ENCODE measurements at places on chromosomes 2 and 18.

- no peak for DNase-seq
Observed at GRCh38 chr2:241908686-241909420, 39.3 kb downstream of the RTP5 start.

GRCh38 chr2:219562049-219563020 is 9.0 kb downstream of the OBSL1 start:
- no peak for DNase-seq

DNA sequence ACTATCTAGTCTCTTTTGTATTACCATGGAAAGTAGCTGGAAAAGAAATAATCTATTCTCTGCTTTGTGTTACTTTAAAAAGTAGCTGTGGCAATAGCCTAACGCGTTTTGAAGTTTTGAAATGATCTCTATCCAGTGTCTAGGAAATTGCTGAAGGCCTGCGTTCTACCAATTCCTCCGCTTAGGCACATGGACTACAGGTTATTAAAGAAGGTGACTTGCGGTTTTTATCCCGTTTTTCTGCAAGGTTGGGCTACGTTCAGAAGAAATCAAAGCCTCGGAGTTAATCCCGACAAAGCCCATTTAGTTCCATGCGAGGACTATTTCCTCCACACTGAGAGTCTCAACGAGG is 636 bp upstream of the UBXN4 start:
- no peak for DNase-seq

GRCh38 chr18:68703326-68703725 is 11.6 kb downstream of the TMX3 start:
- no peak for DNase-seq

DNA sequence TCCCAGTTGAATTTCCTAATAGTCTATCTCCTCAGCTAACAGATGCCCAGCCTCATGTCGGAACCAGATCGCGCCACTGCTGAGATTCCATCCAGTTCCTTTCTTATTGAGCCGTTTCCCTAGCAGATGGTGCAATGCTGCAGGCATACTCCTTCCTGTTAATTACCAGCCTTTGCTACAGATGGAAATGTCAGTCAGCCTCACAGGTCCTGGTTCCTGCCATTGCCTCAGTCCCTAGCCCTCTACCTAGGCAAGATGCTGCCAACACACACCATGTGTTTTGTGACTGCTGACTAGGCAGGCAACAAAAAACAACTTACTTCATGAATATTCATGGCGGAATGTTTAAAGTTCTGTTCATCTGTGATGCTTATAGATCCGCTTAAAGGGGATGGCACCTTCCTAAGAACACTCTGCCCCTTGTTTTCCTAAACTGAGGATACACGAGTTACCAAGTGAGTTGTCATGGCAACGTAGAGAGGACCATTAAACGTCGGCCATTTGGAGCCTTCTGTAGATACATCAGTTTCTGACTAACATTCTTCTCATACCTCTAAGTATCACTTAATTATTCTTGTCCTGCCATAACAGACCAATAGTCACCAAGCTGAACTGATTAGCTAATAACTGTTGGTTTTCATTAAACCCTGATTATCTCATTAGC is 749.5 kb downstream of the RNF144A start:
- no peak for DNase-seq

- no peak for DNase-seq
Observed at GRCh38 chr2:74617122-74617521, 31.0 kb downstream of the M1AP start.

GRCh38 chr2:112566104-112566503 is 18.3 kb upstream of the CHCHD5 start:
- DNase-seq: no peak

- DNase-seq: no peak
Observed at GRCh38 chr2:236677368-236677767, 107.7 kb downstream of the ACKR3 start.

- peak; percentile 33 for DNase-seq
Observed at GRCh38 chr2:206084870-206085741, 868 bp downstream of the INO80D start.

DNA sequence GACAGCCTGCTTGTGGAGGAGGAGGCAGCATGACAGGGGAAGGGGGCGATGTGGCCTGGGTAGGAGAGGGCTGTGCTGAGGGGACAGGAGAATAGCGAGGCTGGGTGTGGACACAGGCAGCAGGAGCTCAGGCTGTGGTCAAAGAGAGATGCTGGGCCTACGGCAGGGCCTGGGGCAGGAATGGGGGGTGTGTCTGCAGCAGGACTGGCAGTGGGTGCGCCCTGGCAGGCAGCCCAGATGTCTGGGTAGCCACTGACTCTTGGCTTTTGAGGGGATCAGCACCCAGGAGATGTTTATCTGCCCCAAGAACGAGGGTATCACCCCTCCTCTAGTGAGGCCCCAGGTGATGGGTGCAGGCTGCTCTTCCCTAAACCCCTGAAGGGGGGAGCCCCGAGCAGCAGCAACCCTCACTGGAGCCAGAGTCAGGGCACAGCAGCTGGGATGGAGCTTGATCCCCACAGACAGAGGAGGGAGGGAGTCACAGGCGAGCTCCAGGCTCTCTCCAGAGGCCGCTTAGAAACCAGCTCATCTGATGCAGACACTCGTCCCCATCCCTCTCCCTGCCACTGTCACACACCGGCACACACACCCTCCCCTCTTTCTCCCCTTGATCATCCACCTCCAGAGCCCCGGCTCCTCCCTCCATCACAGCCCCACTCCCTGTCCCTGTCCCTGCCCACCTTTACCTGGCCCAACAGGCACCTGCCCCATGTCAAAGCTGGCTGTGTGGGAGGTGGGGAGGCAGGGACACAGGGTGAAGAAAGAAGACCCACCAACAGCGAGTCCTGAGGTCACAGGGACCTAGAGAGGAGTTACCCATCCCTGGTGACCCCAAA is 29.8 kb upstream of the TNS1 start:
- no peak for DNase-seq

DNA sequence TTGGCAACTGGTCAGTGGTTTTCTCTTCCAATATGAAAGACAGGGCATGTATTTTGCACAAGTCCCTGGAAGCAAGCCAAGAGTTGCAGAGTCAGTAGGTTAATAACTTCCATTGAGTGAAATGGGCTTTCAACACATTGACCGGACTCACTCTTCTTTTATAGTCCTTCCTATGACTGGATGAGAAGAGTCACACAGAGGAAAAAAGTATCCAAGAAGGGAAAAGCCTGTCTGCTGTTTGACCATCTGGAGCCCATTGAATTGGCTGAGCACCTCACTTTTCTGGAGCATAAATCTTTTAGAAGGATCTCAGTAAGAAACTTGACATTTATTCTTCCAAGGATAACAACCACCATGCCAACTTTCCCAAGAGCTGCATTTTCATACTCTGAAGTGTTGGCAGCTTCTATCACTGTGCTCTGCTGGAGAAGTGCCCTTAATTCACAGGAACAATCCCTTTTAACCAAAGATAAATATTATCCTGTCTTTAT is 45.4 kb downstream of the RASGRP3 start:
- DNase-seq: no peak

- DNase-seq: no peak
Observed at GRCh38 chr18:2843146-2843545, 3.7 kb upstream of the EMILIN2 start.

DNA sequence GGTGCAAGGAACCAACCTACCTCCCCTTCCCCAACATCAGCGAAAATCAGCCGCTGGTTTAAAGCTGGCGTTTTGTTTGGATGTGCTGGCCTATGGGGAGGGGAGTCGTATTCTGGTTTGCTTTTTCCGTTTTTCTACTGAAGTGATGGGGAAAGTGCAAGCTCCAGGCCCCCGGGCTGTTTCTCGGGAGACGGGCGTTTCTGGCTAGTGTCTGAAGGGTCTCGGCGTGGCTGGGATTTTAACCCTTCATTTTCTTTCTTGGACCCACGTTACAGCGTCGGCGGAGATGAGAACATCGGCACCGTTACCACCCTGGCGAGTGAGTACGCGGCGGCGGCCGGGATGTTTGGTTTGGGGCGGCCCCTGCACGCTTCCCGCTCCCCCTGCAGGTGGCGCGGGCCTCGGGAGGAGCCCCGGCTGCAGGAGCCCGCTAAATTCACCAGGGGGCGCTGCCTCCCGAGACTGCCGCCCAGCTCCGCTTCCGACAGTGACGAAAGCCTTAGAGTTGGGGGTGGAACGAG is 70.7 kb downstream of the PLB1 start:
- peak; percentile 87 for DNase-seq

DNA sequence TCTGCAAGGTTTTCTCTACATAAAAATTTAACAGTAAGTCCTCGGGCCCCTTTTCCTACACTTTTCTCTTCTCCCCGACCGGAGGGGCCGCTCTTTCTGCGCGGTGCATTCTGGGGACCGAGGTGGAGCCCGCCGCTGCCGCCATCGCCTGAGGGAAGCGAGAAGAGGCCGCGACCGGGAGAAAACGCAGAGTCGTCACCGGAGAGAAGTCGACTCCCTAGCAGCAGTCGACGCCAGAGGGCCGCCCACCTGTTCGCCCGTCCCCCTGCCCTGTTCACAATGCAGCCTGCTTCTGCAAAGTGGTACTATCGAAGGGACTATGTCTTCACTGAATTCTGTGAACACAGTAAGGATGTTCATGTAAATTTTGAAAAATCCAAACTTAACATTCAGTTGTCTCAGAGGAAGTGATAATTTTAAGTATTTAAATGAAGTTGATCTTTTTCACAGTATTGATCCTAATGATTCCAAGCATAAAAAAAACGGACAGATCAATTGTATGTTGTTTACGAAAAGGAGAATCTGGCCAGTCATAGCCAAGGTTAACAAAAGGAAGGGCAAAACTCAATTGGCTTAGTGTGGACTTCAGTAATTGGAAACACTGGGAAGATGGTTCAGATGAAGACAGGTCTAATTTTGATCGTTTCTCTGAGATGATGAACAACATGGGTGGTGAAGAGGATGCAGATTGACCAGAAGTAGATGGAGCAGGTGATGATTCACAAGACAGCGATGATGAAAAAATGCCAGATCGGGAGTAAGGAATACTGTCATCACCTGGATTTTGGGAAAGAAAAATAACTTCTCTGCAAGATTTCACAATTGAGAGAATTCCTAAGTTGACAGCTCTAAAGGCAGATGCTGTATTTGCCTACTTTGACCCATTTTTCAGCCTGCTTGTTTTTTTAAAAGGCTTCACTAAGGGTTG is 55.8 kb downstream of the ASXL2 start:
- DNase-seq: no peak

GRCh38 chr18:68925268-68925667 is 127.4 kb downstream of the CCDC102B start:
- DNase-seq: peak; percentile 6

DNA sequence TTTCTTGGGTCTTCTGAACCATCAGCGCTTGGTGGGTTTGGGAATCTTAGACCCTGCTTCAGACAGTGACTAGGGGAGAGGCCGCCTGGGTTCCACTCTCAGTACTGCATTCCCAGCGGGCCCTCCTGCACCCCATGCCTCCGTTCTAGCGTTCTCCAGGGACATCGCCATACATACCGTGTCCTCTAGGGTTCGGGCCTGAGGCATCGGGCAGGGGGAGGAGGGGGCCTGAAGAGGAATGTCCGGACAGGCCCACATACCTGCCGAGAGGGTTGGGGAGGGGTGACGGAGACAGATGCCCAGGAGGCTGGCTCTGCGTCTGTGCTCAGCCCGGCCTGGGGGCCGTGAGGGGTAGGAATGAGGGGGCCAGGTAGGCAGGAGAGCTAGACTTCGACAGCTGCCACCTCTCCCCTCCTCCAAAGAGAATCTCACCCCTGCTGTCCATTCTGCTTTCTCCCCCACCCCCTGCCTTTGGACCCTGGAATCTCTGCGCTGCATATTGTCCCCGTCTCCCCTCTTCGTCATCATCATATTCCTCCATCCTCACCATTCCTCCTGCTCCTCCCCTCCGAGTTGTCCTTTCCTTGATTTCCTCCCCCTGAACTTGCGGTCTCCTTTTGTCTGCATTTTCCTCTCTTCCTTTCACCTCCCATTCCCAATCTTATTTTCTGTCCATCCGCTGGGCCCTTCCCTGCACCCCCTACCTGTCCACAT is 7.8 kb upstream of the WNT10A start:
- DNase-seq: no peak

DNA sequence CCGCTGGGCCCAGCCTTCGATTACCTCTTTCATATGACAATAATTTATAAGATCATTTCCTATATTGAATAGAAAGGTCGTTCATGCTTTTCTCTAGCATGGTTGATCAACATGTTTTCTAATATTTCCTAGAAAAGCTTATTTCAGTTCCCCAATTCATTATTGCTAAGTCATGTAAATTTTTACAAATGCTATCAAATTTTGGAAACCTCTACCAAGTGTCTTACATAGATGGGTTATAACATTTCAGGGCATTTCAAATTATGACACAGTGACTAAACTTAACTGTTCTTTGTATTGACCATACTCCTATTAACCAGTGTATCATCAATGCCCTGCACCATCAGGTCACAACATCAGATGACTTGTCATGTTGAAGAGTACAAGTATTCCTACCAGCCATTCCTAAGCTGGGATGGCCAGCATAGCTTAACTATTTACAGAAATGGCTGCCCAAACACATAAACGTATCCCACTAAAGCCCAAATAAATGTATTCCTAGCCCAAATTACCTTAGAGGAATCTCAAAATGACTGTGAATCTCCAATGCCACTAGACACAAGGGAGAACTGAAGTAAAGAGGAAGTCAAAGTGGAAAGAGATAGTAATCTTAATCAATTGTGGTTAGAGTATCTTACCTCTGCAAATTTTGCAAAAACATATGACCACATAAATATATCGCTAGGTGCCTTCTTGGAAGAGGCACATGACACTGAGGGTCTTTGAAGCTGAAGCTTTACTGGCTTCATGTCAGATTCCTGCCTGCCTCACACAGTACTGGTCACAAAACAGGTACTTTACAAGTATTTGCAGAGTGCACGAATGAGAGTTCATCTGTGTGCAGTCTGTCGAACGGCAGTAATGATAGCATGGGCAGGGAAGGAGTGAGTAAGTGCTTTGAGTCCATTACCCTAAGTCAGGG is 87.3 kb upstream of the TLK1 start:
- DNase-seq: no peak

DNA sequence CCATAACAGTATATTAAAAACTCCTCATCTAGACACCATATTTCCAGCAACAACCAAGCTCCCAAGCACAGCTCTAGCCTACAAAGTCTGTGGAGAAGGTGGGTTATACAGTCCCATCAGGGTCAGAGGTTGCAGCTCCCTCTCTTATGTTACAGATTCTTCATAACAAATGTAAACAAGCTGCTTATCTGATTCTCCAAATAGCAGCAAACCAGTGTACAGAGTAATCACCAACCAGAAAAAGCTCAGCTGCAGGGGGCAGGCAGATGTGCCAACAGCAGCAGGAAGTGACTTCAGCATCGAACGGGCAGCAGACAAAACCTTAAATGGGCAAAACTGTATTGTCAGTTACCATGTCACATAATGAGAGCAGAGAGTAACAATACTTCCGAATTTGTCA is 52.9 kb upstream of the NABP1 start:
- DNase-seq: no peak

- DNase-seq: no peak
Observed at GRCh38 chr2:220673151-220673874, 898.8 kb downstream of the EPHA4 start.

DNA sequence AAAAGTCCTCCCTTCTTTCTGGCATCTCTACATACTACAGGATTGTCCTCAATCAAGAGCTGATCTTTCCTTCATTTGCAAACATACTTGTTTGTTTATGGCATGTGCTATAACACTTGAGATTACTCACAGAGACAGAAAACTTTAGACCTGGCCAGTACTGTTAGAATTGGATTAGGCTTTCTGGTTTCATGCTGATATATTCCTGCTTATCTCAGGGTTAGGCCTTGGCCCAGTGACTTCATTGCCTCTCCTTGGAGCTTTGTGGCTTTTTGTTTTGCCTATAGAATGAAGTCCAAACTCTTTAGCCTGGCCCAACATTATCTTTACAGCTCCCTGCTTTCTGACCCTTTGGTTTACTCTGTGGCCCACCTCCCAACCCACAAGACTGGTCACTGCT is 363.3 kb downstream of the ALK start:
- no peak for DNase-seq

- no peak for DNase-seq
Observed at GRCh38 chr2:143823296-143823695, 694.1 kb downstream of the ARHGAP15 start.
